Muscle of leg (tissue), 16 donors: ENCODE measurements at places on chromosomes 3 and 15. TPM values are rescaled to one million over a fixed set of nuclear protein-coding genes. Genes with fewer than 3 reads are reported as not detected.
A peak's percentile ranks its signal among the peaks of the same experiment; 100 is the strongest.

DNA sequence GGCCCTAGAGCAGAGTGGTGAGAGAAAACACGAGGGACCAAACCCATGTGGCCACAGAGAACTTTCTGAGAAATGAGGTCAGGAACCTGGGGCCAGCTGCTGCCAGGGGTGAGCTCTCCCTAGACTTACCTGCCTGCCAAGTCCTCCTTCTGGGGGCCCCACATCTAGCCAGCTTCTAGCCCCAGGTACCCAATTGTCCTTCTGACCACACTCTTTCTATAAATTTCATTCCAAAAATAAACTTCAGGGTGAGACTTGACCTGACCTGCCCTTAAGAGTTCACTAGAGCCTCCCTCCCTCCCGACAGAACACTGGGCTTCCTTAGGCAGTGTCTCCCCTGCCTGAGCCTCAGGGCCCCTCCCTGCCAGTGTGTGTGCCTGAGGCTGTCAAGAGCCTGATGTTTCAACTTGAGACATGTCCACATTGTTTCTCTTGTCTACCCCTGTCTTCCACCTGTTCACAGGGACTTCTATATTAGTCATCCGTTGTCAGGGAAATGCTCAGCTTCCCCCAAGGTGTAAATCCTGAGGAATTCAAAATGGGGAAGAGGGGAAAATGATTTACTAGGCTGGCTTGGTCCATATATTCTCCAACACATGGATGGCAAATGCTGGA is 312.8 kb upstream of the TLE3 start:
- DNase-seq: peak; percentile 16
- no peaks in the 10 kb centered on the region for H3K36me3 ChIP-seq
- H3K4me1 ChIP-seq: peaks cover 15% of the 10 kb centered on the region
- H3K27ac ChIP-seq: no peak overlapping the region
- no peak overlapping the region for H3K4me3 ChIP-seq

- no peaks in the 10 kb centered on the region for H3K36me3 ChIP-seq
- peaks cover 33% of the 10 kb centered on the region for H3K4me1 ChIP-seq
- H3K27ac ChIP-seq: no peak overlapping the region
- H3K4me3 ChIP-seq: no peak overlapping the region
Observed at GRCh38 chr3:62372621-62373041, 719 bp downstream of the FEZF2 start.

GRCh38 chr15:94722024-94722636 is 490.8 kb downstream of the MCTP2 start:
- no peak for DNase-seq
- no peaks in the 10 kb centered on the region for H3K36me3 ChIP-seq
- H3K27me3 ChIP-seq: no peaks in the 10 kb centered on the region

- no peak overlapping the region for H3K27ac ChIP-seq
- H3K4me3 ChIP-seq: no peak overlapping the region
- H3K36me3 ChIP-seq: no peaks in the 10 kb centered on the region
- DNase-seq: no peak
- peaks cover 2% of the 10 kb centered on the region for H3K27me3 ChIP-seq
Observed at GRCh38 chr3:5071061-5071460, 51.0 kb upstream of the ARL8B start.

- peaks cover 66% of the 10 kb centered on the region for H3K36me3 ChIP-seq
- peaks cover 24% of the 10 kb centered on the region for H3K4me1 ChIP-seq
- H3K4me3 ChIP-seq: no peak overlapping the region
Observed at GRCh38 chr15:65259367-65259797, 27.3 kb downstream of the PARP16 start.

The SMARCC1 gene
- 35.5 TPM for total RNA-seq

- no peak overlapping the region for H3K27ac ChIP-seq
- DNase-seq: no peak
- no peaks in the 10 kb centered on the region for H3K36me3 ChIP-seq
- no peak overlapping the region for H3K4me3 ChIP-seq
Observed at GRCh38 chr3:177803500-177803899, 606.2 kb upstream of the TBL1XR1 start.

DNA sequence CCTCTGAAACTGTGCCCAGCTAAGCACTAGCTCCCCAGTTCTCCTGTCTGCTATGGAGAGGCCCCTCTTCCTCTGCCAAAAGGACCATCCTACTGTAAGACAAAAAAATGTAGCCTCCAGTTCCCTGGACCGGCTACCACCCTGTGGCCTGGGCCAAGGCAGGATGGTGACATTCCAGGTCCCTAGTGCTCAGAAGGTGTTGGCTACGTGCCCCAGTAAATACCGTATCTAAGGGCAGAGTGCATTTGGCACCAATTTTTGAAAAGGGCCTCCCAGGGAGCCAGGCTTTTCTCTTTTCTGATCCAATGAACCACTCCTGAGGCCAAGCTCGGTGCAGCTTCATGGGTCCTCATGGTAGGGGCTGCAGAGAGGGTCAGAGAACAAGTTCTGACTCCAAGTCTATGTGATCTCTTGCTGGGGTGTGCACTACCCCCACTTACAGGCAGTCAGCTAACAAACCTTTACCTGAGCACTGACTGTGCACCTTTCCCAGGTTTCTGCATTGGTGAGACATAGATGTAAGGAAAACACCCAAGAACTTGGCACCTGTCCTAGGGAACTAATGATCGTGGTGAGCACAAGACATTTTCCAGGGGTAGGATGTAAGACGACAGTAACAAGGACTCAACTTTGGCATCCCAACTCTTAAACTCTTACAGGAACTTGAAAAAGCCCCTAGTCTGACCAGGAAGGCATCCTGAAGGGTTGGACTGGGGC is 32.6 kb downstream of the TLE3 start:
- H3K27ac ChIP-seq: no peak overlapping the region
- no peaks in the 10 kb centered on the region for H3K27me3 ChIP-seq
- H3K4me1 ChIP-seq: peaks cover 48% of the 10 kb centered on the region

- H3K27ac ChIP-seq: no peak overlapping the region
- H3K27me3 ChIP-seq: peaks cover 4% of the 10 kb centered on the region
- peak; percentile 41 for DNase-seq
- no peaks in the 10 kb centered on the region for H3K36me3 ChIP-seq
- no peak overlapping the region for H3K4me3 ChIP-seq
Observed at GRCh38 chr3:53140847-53141845, 10.9 kb upstream of the RFT1 start.

The GOLGA6D gene
- 0.09 TPM for total RNA-seq

The SST gene
- not detected for total RNA-seq

GRCh38 chr3:119494597-119494996 is 3.8 kb upstream of the TIMMDC1 start:
- no peak overlapping the region for H3K27ac ChIP-seq
- H3K4me3 ChIP-seq: no peak overlapping the region
- peaks cover 6% of the 10 kb centered on the region for H3K4me1 ChIP-seq
- no peak for DNase-seq

GRCh38 chr3:194134757-194135515 is 1.0 kb upstream of the HES1 start:
- H3K4me3 ChIP-seq: peak overlapping the region; percentile 62
- H3K27me3 ChIP-seq: peaks cover 16% of the 10 kb centered on the region
- DNase-seq: peak; percentile 99
- peaks cover 71% of the 10 kb centered on the region for H3K4me1 ChIP-seq
- H3K27ac ChIP-seq: peak overlapping the region; percentile 95

- no peaks in the 10 kb centered on the region for H3K27me3 ChIP-seq
- no peaks in the 10 kb centered on the region for H3K36me3 ChIP-seq
- no peak overlapping the region for H3K27ac ChIP-seq
- no peaks in the 10 kb centered on the region for H3K4me1 ChIP-seq
- H3K4me3 ChIP-seq: no peak overlapping the region
- no peak for DNase-seq
Observed at GRCh38 chr3:67334588-67334987, 319.8 kb downstream of the SUCLG2 start.

The KLHL40 gene
- total RNA-seq: 114 TPM

- peak; percentile 97 for DNase-seq
- H3K4me1 ChIP-seq: peaks cover 82% of the 10 kb centered on the region
- H3K27ac ChIP-seq: peak overlapping the region; percentile 94
- H3K27me3 ChIP-seq: peaks cover 7% of the 10 kb centered on the region
Observed at GRCh38 chr15:43514241-43515057, 3.0 kb upstream of the MAP1A start.

DNA sequence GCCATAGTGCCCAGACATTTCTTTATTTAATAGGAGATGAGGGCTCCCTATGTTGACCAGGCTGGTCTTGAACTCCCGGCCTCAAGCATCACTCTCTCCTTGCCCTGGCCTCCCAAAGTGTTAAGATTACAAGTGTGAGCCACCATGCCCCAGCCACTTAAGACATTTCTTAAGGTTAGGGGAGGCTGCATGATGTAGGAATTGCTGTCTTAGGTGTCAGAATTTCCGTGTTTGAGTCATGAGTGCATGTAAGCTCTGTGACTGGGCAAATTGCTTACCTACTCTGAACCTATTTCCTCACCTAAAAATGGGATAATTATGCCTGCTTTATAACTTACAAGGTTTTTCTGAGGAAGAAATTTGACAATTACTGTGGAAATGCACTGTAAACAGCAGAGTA is 34.2 kb upstream of the SIAH2 start:
- no peak for DNase-seq
- H3K36me3 ChIP-seq: no peaks in the 10 kb centered on the region
- peaks cover 4% of the 10 kb centered on the region for H3K4me1 ChIP-seq
- no peak overlapping the region for H3K27ac ChIP-seq
- no peak overlapping the region for H3K4me3 ChIP-seq

DNA sequence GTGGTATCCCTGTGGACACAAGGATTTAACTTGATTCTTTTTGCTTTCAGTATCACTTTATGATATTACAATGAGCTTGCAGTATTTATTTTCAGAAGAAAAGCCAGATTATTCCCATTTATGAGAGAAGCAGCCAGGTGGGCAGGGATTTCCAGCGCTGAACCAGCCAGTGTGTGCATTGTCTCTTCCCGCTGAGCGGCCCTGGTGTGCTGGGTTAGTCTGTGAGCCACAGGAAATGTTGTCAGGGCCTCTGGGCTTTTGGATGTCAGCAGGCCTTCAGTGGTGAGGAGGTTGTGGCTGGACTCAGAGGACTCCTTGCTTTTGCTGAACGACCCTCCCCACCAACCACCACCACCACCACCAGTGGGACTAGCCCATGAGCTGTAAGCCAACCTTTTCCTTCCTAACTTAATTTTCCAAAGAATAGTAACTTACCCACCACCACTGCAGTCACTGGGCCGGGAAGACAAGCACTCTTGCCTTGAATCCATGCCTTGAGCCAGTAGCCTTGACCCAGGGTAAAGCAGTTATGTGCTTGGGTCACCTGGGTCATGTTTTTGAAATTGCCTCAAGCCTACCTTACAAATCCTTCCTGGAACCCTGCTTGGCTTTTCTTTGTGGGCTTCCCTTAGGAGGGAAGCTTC is 33.1 kb downstream of the FLNB start:
- H3K27ac ChIP-seq: peak overlapping the region; percentile 52
- H3K4me3 ChIP-seq: no peak overlapping the region
- H3K36me3 ChIP-seq: no peaks in the 10 kb centered on the region
- DNase-seq: peak; percentile 38

The COL6A5 gene
- 0.09 TPM for total RNA-seq

The MAP3K13 gene
- 12.4 TPM for total RNA-seq

The ATP13A5 gene
- 0.09 TPM for total RNA-seq

DNA sequence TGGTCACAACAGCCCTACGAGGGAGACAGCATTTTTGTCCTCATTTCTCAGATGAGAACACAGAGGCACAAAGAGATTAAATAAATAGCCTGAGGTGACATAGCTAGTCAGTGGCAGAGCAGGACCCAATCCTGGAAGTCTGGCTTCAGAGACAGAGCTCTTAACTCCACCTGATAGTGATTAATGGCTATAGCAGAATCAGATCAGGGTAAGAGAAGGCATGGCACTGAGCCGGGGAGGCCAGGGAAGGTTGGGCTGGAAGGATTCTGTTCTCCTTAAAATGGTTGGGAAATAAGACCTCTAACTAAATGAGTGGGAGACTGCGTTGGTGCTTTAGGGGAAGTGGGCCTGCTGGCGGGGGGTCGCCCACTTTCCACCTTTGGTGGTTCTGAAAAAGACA is 104.5 kb downstream of the VGLL4 start:
- H3K4me1 ChIP-seq: peaks cover 23% of the 10 kb centered on the region
- H3K4me3 ChIP-seq: no peak overlapping the region
- no peaks in the 10 kb centered on the region for H3K27me3 ChIP-seq

- H3K27me3 ChIP-seq: no peaks in the 10 kb centered on the region
- DNase-seq: no peak
- H3K27ac ChIP-seq: no peak overlapping the region
- no peak overlapping the region for H3K4me3 ChIP-seq
- no peaks in the 10 kb centered on the region for H3K36me3 ChIP-seq
Observed at GRCh38 chr3:19598870-19599269, 335.1 kb downstream of the EFHB start.

- DNase-seq: peak; percentile 69
- no peaks in the 10 kb centered on the region for H3K27me3 ChIP-seq
- H3K27ac ChIP-seq: peak overlapping the region; percentile 2
- H3K4me1 ChIP-seq: no peaks in the 10 kb centered on the region
Observed at GRCh38 chr3:166307756-166308350, 470.6 kb upstream of the BCHE start.

DNA sequence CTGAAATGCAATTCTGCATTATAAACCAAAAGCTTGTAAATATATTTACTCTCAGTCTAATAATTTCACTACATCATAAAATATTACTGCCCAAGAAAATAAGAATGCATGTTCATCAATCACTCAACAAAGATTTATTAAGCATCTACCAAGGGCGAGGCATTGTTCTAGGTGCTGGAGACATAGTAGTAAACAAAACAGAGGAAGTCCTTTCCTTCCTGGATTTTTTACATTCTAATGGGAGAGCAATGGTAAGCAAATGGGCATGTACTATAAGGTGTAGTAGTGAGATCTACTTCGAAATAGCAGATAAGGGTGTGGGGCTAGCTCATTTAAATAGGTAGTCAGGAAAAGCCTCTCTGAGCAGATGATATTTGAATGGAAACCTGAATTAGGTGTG is 10.8 kb upstream of the ZFYVE19 start:
- H3K4me3 ChIP-seq: no peak overlapping the region
- H3K27me3 ChIP-seq: no peaks in the 10 kb centered on the region
- DNase-seq: no peak
- no peaks in the 10 kb centered on the region for H3K4me1 ChIP-seq

- peaks cover 13% of the 10 kb centered on the region for H3K4me1 ChIP-seq
- H3K4me3 ChIP-seq: no peak overlapping the region
- H3K27ac ChIP-seq: no peak overlapping the region
Observed at GRCh38 chr3:45816544-45816943, 20.2 kb upstream of the SLC6A20 start.
